ENCODE measurements at places on chromosomes 16 and 17.
A peak's percentile ranks its signal among the peaks of the same experiment; 100 is the strongest.

DNA sequence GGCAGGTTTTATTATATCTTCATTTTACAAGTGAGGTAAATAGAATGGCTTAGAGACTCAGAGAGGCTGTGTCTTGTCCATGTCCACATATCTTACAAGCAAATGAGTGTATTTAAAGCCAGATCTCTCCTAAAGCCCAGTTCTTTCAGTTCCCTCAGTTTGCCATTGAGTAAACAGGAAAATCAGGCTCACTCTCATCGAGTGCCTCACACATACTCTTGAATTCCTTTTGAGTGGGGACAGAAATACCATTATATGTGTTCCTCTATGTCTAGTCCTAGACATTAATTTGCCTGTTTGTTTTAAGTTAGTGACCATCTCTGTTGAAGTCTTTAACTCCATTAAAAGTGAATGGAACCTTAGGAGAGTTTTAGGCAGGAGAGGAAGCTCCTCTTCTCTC is 40.1 kb downstream of the BPTF start:
- no peak for DNase-seq

GRCh38 chr16:58679763-58680162 is 4.8 kb downstream of the SLC38A7 start:
- no peak for DNase-seq

GRCh38 chr16:65490286-65490685 is 368.4 kb upstream of the CDH11 start:
- no peak for DNase-seq

DNA sequence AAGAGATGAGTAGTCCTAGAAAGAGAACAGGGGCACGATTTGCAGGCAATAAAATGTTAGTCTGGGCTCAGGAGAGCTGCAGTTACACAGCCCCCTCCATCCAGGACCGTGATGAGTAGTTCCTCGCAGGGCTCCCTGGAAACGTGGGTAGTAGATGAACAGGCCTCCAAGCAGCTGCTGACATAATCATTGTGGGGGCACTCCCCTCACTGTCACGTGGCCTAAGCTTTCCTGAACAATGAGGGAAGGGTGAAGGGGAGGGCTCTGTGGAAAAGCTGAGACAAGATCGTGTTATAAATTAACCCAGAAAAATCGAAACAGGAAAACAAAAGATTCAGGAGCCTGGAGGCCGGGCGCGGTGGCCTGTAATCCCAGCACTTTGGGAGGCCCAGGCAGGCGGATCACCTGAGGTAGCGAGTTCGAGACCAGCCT is 1.3 kb upstream of the PER1 start:
- DNase-seq: peak; percentile 98

DNA sequence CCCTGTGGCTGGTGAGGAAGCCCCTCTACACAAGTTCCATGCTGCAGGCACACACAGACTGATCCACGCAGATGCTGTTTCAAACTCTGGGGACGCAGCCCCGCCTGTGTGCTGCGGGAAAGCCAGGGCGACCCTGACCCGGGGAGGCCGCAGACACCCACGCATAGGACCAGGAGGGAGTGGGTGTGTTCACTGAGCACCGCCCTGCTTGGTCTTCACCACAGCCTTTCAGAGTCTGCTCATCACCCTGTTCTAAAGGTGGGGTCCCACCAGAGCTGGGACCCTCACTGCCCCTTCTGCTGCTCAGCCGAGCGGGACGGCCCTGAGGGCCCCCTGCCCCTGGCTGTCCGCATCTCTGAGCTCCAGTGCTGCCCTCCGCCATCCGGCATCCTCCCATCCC is 7.5 kb downstream of the TSPAN10 start:
- DNase-seq: no peak

DNA sequence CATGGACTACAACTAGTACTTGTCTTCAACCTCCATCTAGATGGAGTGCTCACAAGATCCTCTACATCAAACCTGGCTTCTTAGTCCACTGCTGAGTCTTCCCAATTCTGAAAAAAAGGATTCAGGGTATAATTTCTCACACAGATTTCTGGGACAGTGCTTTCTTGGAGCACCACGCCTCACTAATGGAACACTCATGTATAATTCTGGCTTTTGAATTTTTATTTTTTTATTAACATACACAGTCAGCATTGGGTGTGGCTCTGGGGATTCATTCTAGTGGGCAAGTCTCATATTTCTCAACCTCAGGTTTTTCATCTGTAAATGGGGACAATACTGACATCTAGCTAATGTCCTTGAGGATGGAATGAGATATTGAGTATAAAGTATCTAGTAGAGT is 696.0 kb downstream of the WWOX start:
- DNase-seq: no peak

All from fibroblast of skin of right biceps (primary cell).